ENCODE measurements at places on chromosomes 11 and 22. TPM values are rescaled to one million over a fixed set of nuclear protein-coding genes. Genes with fewer than 3 reads are reported as not detected.

Gene RIMBP3B
- total RNA-seq: not detected

DNA sequence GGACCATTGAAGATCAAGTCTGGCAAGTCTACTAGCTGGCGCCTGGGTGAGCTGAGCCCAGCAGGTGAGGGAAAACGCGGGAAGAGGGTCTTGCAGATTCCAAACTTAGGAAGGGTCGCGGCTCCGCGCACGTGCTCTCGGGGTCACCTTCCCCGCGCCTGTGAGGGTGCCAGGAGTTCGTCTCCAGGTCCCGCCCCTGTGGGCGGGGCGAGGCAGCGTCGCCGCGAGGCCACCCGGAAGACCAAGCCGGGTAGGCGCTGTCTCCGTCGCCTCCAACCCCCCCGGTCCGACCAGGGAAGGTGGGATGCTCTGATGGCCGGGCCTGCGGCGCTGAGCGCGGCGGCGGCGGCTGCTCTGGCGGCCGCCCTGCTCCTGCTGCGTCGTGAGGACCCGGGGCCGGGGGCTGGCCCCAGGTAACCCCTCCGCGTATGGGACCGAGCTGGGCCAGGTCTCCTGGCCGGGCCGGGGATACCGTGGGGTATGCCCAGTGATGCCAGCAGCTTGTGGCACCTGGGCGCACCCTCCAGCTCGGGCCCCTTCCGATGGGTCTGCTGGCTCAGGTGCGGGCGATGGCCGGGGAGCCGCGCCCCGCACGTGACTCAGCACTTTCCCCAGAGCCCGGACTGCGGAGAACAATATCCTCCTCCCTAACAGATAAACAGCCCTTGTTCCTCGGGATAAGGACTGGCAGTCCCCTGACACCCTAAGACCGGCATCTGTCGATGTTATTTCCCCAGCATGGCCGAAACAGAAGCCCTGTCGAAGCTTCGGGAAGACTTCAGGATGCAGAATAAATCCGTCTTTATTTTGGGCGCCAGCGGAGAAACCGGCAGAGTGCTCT is at the start of gene HTATIP2:
HTATIP2 (plus strand) TSS at position 215 of the 841 bp plus-strand sequence; CDS start at position 739, 524 bp downstream.
- H3K27me3 ChIP-seq: no peaks in the 10 kb centered on the region
- no peaks in the 10 kb centered on the region for H3K36me3 ChIP-seq
- H3K27ac ChIP-seq: peak within 1 kb of the TSS; percentile 84
- H3K4me1 ChIP-seq: no peaks in the 10 kb centered on the region
- peak within 1 kb of the TSS; percentile 71 for H3K4me3 ChIP-seq

DNA sequence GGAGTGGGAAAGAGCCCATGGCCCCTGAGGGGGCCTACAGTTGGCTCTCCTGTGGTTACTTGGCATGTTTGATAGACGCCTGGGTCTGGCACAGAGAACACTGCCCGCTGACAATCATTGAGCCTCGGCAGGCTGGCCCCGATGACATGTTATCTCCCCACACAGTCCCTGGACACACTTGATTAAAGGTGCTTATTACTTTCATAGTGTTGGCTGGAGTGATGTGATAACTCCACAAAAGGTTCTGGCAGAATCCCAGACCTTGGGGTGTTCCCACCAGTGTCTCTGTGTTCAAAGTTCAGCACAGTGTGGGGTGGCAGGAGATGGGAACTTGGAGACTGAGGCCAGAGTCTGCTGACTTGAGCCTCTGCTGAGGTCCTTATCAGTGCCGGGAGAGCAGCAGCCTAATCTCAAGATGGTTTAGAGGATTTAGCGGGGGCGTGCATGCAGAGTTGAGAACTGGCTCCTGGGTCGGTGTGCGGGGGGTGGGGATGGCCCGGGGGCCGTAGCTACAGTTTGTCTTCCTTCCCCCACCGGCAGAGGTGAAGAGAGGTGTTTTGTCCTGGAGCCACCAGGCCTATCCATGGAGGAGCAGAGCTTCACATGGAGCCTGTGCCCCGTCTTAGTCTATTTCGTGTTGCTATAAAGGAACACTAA is 22.5 kb downstream of the PARVB start:
- DNase-seq: no peak
- no peaks in the 10 kb centered on the region for H3K27me3 ChIP-seq
- H3K4me3 ChIP-seq: no peak overlapping the region
- no peaks in the 10 kb centered on the region for H3K4me1 ChIP-seq
- H3K36me3 ChIP-seq: no peaks in the 10 kb centered on the region

Gene MMP13
- not detected for total RNA-seq

DNA sequence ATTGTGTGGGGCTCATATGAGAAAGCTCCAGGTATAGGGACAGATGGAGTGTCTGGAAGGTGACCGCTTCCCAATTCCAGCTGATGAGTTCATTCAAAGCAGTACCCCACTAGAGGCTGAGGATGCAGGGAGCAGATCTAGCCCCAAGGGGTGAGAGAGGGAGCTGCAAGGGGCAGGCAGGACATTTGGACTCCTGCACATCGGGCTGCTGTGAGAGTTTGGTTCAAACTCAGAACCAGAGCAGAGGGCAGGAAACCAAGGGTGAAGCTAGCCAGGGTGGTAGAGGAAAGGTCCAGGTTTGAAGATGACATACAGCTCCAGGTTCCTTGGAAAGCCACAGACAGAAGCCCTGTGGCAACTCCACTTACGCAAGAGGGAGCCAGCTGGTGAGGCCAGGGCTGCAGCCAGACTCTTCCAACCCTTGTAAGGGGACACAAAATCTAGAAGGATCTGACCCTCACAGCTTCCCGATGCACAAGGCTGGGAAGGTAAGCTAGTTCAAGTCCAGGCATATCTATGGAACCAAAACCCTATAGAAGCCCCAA is 1.9 kb downstream of the CSNK2A3 start:
- DNase-seq: no peak
- no peaks in the 10 kb centered on the region for H3K4me1 ChIP-seq
- no peak overlapping the region for H3K4me3 ChIP-seq
- H3K27ac ChIP-seq: no peak overlapping the region

GRCh38 chr11:64771861-64772260 is 6.5 kb downstream of the SF1 start:
- H3K4me1 ChIP-seq: peaks cover 11% of the 10 kb centered on the region
- no peak overlapping the region for H3K4me3 ChIP-seq
- DNase-seq: no peak

Gene MFRP
- not detected for total RNA-seq

DNA sequence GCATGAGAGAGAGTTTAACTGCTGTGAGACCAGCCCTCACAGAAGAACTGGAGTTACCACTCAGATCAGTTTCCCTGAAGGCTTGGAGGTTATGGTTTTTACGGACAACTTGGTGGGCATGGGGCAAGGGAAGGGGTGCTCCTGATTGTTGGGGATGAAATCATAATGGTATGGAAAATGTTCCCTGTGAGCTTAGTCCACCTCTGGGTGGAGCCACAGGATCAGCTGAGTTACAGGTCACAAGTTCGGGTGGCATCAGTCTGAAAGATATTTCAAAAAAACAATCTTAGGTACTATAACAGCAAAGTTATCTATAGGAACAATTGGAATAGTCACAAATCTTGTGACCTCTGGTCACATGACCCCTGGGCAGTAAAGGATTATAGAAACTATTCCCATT is 162.9 kb downstream of the DLG2 start:
- no peak overlapping the region for H3K4me3 ChIP-seq
- DNase-seq: no peak
- no peak overlapping the region for H3K27ac ChIP-seq
- H3K4me1 ChIP-seq: no peaks in the 10 kb centered on the region
- H3K36me3 ChIP-seq: no peaks in the 10 kb centered on the region

DNA sequence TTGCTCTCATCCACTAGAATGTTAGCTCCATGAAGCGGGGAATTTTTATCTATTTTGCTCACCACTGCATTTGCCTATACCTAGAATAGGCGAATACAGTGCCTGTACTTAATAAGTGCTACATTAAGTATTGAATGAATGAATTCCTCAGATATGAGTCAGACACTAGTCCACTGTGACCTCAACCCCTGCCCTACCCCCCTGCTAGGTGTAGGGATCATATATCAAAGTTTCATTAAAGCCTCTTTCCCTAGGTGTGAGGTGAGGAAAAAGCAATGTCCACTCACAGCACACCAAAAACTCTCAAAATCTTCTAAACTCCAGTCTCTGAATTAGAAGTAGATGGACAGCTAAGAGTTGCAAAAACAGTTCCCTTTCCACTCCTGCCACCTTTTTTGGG is 9.8 kb upstream of the PSMA1 start:
- no peak for DNase-seq
- no peaks in the 10 kb centered on the region for H3K4me1 ChIP-seq
- no peak overlapping the region for H3K27ac ChIP-seq

- H3K4me1 ChIP-seq: peaks cover 3% of the 10 kb centered on the region
- peak overlapping the region; percentile 29 for H3K27ac ChIP-seq
- no peaks in the 10 kb centered on the region for H3K36me3 ChIP-seq
- H3K27me3 ChIP-seq: no peaks in the 10 kb centered on the region
- no peak for DNase-seq
Measured at GRCh38 chr11:16917941-16918340, 96.3 kb downstream of the PLEKHA7 start.

DNA sequence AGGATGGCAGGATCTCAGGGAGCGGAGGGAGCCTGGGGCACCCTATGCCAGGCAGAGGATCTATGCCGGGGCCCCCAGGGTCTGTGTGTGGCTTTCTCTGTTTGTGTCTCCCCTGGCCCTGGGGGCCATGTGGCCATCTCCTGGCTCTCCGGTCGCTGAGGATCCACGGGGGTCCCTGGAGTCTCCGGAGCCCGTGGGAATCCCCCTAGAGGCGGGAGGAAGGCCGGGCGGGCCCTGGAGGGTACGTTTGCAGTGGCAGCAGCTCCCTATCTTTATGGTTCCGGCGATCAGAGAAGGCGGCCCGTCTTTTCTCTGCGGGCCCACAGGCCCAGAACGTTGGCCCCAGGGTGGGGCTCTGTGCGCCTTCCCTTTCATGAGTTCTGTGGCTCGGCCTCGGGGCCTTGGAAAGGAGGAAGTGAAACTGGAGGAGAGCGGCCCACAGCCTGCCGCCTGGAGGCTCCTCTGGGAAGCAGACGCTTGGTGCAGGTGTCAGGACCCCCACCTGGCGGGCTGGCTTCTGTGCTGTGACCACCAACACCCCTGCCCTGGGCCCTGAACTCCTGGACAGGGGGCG is 82.1 kb downstream of the KCNQ1 start:
- H3K4me1 ChIP-seq: no peaks in the 10 kb centered on the region
- H3K36me3 ChIP-seq: no peaks in the 10 kb centered on the region
- no peaks in the 10 kb centered on the region for H3K27me3 ChIP-seq
- H3K27ac ChIP-seq: no peak overlapping the region

GRCh38 chr22:23180893-23181720 is 798 bp downstream of the BCR start:
- H3K27ac ChIP-seq: peak overlapping the region; percentile 65
- peak overlapping the region; percentile 51 for H3K4me3 ChIP-seq
- H3K36me3 ChIP-seq: no peaks in the 10 kb centered on the region
- peaks cover 17% of the 10 kb centered on the region for H3K4me1 ChIP-seq
- H3K27me3 ChIP-seq: no peaks in the 10 kb centered on the region

Gene MS4A6A
- total RNA-seq: 13.4 TPM

DNA sequence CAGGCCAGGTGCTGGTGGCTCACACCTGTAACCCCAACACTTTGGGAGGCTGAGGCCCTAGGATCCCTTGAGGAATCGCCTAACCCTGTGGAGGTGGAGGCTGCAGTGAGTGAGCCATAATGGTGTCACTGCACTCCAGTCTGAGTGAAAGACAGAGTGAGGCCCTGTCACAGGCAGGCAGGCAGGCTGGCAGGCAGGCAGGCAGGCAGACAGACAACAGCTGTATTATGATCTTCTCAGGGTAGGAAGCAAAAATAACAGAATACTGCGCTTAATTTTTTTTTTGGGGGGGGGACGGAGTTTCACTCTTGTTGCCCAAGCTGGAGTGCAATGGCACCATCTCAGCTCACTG is 3901.6 kb upstream of the OR11H1 start:
- no peaks in the 10 kb centered on the region for H3K36me3 ChIP-seq
- H3K4me1 ChIP-seq: no peaks in the 10 kb centered on the region
- H3K27me3 ChIP-seq: no peaks in the 10 kb centered on the region
- no peak overlapping the region for H3K4me3 ChIP-seq
- DNase-seq: no peak

GRCh38 chr22:30568137-30568805 is 6.2 kb downstream of the GAL3ST1 start:
- no peak overlapping the region for H3K4me3 ChIP-seq
- H3K4me1 ChIP-seq: no peaks in the 10 kb centered on the region
- no peak for DNase-seq

DNA sequence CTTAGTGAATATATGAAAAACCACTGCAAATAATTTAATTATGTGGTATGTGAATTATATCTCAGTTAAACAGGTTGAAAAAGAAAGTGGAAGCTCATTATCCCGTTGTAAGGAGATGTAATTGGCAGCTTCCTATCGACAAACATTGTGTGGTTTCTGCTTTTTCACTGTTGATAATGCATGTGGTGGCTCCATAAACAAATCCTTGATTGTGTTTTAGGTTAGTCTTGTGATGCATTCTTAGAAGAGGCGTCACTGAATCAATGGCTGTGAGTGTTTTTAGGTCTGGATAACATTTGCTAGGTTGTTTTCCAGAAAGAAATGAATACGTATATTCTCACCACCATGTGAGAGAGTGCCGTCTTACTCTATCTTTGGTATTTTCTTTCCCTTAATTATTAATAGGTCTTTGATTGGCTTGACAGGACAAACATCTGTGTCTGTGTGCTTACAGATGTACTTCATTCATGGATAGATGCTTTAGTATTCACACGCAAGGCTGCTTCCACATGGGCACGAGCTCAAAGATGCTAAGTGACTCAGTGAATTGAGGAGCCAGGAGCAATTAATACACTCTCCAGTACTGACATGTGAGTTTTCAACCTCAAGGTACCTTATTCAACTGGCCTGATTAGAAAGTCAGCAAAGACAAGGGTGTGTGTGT is 166.7 kb downstream of the TBC1D22A start:
- DNase-seq: no peak
- no peak overlapping the region for H3K27ac ChIP-seq

DNA sequence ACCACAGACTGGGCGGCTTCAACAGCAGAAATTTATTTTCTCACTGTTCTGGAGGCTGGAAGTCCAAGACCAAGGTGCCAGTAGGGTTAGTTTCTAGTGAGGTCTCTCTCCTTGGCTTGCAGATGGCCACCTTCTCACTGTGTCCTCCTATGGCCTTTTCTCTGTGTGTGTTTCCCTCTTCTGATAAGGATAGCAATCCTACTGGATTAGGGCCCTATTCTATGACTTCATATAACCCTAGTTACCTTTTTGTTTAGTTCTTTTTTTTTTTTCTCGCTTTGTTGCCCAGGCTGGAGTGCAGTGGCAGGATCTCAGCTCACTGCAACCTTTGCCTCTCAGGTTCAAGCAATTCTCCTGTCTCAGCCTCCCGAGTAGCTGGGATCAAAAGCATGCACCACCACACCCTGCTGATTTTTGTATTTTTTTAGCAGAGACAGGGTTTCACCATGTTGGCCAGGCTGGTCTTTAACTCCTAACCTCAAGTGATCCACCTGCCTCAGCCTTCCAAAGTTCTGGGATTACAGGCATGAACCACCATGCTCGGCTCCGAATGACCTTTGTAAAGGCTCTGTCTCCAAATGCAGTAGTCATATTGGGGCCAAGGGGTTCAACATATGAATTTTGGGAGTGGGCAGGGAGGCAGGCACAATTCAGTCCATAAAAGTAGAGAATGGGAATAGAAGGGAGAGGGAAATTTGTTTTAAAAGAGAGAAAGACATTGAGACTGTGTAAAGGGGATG is 25.5 kb upstream of the NNMT start:
- no peaks in the 10 kb centered on the region for H3K27me3 ChIP-seq
- no peak overlapping the region for H3K4me3 ChIP-seq
- no peak for DNase-seq
- H3K27ac ChIP-seq: no peak overlapping the region
- no peaks in the 10 kb centered on the region for H3K36me3 ChIP-seq
- no peaks in the 10 kb centered on the region for H3K4me1 ChIP-seq

Measured in prostate gland (tissue), 2 donors.